ENCODE measurements at places on chromosomes 2 and 18. TPM values are rescaled to one million over a fixed set of nuclear protein-coding genes. Genes with fewer than 3 reads are reported as not detected.
A peak's percentile ranks its signal among the peaks of the same experiment; 100 is the strongest.

DNA sequence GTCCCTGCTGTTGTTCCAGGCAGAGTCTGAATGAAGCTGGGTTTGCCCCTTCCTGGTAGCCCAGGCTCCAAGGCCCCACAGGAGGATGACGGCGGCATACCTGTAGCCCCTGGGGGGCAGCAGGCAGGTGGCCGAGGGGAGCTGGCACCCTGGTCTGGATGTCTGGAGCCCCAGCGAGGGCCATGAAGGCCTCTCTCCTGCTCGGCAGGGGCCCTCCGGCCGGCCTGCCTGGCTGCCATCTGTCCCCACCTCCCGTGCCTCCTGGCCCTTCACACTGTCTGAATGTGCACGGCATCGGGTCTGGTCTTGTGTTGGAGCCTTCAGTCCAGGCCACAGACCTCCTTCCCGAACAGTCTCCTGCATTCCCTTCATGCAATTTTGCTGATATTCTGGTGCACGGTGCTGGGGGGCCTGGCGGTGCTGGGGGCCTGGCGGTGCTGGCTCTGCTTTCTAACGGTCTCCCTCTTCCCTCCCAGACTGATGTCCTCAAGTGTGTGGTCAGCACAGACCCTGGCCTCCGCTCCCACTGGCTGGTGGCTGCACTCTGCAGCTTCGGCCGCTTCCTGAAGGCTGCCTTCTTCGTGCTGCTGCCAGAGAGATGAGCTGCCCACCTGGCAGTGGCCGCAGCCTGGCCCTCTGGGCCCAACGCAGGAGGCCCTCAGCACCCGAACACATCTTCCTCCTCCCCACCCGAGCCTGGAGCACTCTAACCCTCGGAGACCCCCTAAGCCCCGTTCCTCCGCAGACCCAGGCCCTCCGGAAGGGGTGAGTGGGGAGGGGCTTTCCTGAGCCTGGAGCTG, 13.5 kb downstream of the BOK start:
- DNase-seq, result no peak

GRCh38 chr2:64283006-64283570, 138.9 kb upstream of the PELI1 start:
- no peak for DNase-seq

DNA sequence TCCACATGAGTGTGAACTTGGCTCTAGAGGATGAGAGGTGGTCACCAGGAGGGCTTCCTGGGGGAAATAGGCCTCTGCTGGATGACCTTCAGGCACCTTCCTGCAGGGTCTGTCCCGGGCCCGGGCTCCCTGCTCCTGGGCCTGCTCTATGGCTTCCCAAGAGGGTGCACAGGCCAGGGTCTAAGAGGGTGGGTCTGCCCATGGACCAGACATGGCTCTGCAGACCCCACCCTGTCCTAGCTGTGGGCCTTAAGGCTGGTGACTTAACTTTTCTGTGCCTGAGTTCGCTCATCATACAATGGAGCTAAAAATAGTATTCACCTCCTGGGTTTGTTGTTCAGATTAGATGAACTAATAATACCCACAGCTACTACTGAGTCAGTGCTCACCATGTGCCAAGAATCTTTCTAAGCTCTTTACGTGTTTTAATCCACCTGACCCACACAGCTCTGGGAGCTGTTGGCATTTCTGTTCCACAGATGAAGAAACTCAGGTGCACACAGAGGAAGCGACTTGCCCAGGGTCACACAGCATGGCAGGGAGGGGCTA, 14.4 kb downstream of the INHBB start:
- no peak for DNase-seq

- peak; percentile 79 for DNase-seq
Observed at GRCh38 chr2:1910592-1911246, 166.4 kb upstream of the PXDN start.

Gene MEMO1
- 19.5 TPM for total RNA-seq

DNA sequence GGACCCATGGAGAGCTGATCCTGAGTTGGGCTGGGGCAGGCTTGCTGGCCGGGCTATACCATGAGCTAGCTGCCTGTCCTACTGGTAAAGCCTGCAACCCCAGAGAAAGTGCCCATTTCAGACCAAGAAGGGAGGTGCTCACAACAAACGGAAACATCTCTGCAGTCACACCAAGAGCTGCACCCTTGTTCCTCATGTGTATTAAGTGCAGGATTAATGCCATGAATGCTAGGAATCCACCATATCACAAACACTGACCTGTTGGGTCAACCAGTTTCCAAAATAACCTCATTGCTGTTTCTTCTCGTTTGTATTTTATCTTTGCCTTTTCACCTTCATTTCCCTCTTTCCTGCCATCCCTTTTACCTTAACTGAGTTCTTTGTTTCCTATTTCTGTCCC, 69.9 kb downstream of the AFF3 start:
- no peak for DNase-seq

Gene TRIM43
- total RNA-seq, result not detected

Gene SLC4A5
- total RNA-seq, result 3.6 TPM

DNA sequence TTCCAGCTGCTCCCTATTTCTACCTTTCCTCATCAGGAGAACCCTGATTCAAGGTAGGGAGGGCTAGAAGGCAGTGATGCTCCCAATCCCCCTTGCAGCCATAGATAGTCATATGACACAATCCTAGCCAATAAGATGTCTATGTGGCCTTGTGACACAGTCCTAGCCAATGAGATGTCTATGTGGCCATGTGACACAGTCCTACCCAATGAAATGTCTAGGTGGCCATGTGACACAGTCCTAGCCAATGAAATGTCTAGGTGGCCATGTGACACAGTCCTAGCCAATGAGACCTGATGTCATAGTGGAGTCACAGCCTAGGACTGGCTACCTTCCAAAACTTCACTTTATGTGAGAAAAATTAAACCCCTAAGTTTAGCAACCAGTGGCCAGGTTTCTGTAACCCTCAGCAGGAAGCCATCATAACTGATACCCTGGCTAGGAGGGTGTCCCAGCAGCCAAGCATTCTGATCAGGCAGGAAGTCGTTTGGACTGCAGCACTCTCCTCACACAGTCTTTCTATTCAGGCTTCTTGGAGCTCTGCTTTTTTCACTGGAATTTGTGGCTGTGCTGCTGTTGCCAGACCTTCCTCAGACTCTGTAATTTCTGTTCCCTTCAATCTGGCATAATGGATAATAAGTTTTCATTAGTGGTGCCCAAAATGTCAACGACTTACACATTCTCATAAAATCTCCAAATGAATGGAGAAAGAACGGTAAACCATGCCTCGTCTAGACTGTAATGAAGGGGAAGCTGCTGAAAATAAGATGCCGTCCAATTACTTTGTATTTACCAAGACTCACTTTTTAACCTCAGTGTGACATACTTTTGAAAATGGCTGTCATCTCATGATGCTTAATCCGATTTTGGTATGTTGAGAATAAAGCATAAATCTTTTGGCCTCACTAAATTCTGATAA, 165.0 kb upstream of the NCKAP5 start:
- DNase-seq, result peak; percentile 10

Gene AOX1
- 7.7 TPM for total RNA-seq

- DNase-seq, result peak; percentile 41
Observed at GRCh38 chr2:33412920-33413319, 63.5 kb upstream of the RASGRP3 start.

- DNase-seq, result no peak
Observed at GRCh38 chr2:177394594-177394973, 2.0 kb downstream of the AGPS start.

Gene EMILIN1
- total RNA-seq, result 287 TPM

Gene ACTG2
- 896 TPM for total RNA-seq

DNA sequence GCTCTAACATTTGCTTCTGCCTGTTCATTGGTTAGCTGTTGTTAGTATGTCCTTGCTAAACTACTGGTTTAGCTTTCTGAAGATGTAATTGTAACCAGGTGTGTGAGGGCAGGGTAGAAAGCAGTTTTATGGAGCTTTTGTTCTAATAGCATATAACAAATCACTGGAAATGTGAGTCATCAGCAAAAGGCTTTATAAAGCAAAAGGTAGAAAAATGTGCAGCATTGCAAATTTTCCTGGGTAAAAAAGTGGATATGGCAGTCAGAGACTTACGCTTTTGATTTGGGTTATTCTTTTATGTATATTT, 85.3 kb downstream of the ZNF407 start:
- no peak for DNase-seq

Gene ITPRIPL1
- total RNA-seq, result 5.5 TPM

DNA sequence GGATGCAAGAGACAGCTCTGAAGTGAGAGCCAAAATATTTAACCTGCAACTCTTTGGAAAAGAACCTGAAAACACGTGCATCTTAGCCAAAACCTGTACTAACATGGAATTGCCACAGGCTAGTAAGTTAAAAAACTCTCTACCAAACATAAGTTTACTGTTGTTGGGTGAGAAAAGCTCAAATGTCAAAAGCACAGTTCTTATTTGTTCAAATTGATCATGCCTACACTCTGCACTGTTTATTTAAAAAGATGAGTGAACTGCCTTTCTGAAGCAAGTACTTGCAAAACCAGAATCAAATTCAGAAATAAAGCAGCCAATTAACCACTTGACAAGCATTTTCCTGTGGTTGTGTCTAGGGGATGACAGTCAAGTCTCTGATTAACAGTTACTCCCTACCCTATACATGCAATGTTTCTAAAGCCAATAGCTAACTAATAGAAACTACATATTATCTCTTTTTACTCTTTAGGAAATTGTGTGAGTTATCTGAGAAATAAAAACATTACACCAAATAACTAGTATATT, 5.6 kb downstream of the IKZF2 start:
- no peak for DNase-seq

DNA sequence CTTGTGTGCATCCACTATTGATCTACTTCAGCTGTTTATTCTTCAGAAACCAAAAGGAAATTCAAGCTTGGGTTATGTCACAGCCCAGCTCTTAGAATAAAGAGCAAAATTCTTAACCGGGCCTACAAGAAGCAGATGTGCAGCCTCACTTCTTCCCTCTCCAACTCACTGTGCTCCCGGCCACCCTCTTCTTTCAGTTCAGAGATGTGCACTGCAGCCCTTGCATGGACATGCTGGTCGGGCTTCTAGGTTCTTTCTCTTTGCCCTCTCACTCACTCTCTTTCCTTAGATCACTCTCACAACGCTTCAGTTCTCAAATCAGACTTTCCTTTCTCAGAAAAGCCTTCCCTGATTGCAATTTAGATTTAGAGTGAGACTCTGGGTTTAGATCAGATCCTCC, 104.1 kb downstream of the CHN1 start:
- DNase-seq, result peak; percentile 59

GRCh38 chr18:39271654-39272053, 1706.1 kb upstream of the CELF4 start:
- no peak for DNase-seq

DNA sequence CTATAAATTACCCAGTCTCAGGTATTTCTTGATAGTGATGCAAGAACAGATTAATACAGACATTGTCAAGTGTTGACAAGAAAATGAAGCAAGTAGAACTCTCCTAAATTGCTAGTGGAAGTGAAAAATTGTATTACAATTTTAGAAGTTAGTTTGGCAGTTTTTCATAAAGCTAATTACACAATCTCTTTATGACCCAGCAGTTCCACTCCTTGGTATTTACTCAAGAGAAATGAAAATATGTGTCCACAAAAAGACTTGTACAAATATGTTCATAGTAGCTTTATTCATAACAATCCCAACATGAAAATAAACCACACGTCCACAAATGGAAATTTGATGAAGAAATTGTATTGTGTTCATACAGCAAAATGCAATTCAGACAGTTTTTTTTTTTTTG, 49.4 kb downstream of the PDE1A start:
- DNase-seq, result no peak

Gene PARD3B
- total RNA-seq, result 27.7 TPM

DNA sequence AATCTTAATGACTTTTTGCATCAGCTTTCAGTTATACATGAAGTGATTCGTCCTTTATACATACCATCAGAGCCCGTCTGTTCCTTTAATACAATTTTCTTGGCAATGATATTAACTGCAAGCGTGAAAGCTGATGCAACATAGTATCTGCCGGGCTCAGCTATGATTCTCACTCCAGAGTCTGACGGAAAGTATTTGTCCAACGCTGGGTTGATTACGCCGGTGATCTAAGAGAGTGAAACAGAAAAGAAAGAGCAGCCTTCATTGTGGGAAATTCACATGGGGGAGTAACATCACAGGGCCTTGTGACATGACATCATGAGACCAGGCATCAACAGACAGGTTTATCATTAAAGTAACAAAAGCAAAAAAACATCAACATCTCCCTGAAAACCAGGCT, 6.2 kb downstream of the ODC1 start:
- DNase-seq, result no peak

DNA sequence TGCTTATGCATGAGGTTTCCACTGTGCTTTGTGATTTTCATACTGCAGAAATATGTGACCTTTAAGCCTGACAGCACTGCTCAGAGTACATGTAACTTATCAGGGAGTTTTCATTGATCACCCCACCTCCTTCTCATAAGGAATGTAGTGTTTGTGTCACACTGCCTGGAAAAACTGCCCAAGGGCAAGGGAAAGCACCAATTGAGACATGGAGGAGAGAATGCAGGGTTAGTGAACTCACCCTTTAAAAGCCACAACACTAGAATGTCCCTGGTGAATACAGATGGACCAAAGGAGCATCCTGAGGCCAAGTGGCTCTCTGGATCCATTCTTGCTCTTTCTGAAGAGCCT, 147.2 kb upstream of the SPATS2L start:
- DNase-seq, result no peak

DNA sequence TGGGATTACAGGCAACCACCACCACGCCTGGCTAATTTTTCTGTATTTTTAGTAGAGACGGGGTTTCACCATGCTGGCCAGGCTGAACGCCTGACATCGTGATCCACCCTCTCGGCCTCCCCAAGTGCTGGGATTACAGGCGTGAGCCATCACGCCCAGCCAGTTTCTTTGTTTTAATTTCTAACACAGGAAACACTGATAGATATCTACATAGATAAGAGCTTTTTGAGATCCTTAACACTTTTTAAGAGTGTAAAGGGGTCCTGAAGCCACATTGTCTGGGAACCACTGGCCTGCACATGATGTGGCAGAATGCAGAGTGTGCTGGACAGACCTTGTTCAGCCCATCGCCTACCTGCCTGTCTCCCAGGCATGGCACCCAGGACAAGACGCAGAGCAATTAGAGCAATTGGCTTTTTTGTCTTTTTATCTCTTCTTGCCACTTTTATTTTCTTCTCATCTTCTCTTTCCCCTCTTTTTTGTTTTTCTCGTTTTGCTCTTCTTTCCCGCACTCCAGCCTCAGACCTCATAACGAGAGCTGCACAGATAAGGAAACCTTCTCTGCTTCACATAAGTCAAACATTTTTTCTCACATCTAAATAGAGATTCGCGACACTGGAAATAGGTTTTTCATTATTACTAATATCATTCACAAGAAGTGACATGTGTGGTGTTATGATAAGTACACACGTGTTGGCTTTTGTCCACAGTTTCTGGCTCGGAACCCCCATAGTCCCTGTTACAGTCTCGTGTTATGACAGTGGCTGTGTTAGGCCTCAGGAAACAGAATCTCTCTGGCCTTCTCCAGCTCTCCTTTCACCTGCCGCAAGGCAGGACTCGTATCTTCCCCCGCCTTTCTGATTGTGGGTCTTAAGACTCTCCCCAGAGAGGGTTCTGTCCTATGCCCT, 25.2 kb upstream of the GPR55 start:
- no peak for DNase-seq

Gene UGT1A4
- not detected for total RNA-seq

Gene ATOH8
- total RNA-seq, result 14.2 TPM

Measured in umbilical cord (tissue), 2 donors.